ENCODE measurements at places on chromosomes 2 and 18. TPM values are rescaled to one million over a fixed set of nuclear protein-coding genes. Genes with fewer than 3 reads are reported as not detected.

AQP12B gene
- total RNA-seq, result not detected

PNPT1 gene
- total RNA-seq, result 12.4 TPM

- no peak overlapping the region for H3K27ac ChIP-seq
- H3K36me3 ChIP-seq, result no peaks in the 10 kb centered on the region
- no peaks in the 10 kb centered on the region for H3K27me3 ChIP-seq
- peaks cover 34% of the 10 kb centered on the region for H3K4me1 ChIP-seq
Observed at GRCh38 chr2:148646231-148646559, 1.6 kb downstream of the EPC2 start.

- H3K4me3 ChIP-seq, result no peak overlapping the region
- H3K36me3 ChIP-seq, result no peaks in the 10 kb centered on the region
- peaks cover under 1% of the 10 kb centered on the region for H3K4me1 ChIP-seq
Observed at GRCh38 chr2:190327867-190328572, 8.4 kb upstream of the HIBCH start.

DNA sequence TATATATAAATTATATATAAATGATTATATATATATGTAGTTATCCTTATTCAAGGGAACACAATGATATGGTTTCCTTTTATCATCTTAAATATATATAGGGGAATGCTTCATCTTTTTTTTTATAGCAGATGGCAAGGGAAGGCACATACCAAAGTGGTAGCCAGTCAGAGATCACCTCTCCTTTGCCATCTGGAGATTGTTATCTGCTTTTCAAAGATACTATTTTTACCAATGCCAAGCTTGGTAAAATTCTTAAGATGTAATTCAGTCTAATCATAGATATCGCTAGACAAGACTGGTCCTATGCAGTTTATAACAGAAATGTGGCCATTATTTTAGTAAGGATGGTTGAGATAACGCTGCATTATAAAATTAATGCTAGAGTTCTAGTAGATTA lies 64.7 kb upstream of the DSEL start:
- no peak overlapping the region for H3K4me3 ChIP-seq
- H3K36me3 ChIP-seq, result no peaks in the 10 kb centered on the region
- H3K27ac ChIP-seq, result no peak overlapping the region
- H3K27me3 ChIP-seq, result no peaks in the 10 kb centered on the region

DNA sequence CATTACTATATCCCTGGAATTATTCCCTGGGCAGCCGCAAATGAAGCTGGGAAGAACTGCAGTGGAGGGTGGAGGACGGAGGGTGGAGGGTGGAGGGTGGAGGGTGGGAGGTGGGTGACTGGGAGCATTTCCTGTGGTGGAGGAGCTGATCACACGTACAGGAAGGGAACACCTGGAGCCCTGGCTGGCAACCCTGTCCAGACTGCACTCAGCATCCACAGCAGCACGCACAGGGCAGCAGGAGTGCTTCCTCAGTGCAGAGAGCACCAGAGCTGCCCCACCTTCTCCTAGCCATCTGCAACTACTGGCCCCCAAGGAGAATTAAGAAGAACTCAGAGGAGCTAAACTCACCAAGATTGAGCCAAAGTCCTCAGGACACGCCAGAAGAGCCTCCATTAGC lies 249.9 kb downstream of the EIPR1 start:
- no peaks in the 10 kb centered on the region for H3K4me1 ChIP-seq
- no peak overlapping the region for H3K4me3 ChIP-seq
- peaks cover 20% of the 10 kb centered on the region for H3K27me3 ChIP-seq
- no peaks in the 10 kb centered on the region for H3K36me3 ChIP-seq
- DNase-seq, result no peak

DNA sequence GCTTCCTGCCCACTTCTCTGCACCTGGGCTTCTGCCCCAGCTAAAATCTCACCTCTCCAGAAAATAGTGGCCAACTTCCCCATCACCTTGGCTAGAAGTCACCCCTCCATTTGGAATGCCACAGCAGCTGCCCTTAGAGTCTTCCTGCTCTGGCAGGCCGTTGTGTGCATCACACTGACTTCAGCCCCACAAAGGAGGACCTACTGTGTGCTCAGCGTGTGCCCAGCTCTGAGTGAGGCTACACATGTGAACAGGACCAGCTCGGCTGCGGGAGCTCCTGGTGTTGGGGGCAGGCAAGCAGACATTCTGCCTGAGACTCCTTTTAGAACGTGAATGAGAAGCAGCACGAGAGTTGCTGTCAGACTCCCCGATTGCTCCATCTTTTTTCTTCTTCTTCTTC lies 78.7 kb downstream of the AGAP1 start:
- H3K36me3 ChIP-seq, result no peaks in the 10 kb centered on the region
- no peak overlapping the region for H3K27ac ChIP-seq
- H3K4me3 ChIP-seq, result no peak overlapping the region
- peaks cover 11% of the 10 kb centered on the region for H3K4me1 ChIP-seq
- H3K27me3 ChIP-seq, result no peaks in the 10 kb centered on the region

DNA sequence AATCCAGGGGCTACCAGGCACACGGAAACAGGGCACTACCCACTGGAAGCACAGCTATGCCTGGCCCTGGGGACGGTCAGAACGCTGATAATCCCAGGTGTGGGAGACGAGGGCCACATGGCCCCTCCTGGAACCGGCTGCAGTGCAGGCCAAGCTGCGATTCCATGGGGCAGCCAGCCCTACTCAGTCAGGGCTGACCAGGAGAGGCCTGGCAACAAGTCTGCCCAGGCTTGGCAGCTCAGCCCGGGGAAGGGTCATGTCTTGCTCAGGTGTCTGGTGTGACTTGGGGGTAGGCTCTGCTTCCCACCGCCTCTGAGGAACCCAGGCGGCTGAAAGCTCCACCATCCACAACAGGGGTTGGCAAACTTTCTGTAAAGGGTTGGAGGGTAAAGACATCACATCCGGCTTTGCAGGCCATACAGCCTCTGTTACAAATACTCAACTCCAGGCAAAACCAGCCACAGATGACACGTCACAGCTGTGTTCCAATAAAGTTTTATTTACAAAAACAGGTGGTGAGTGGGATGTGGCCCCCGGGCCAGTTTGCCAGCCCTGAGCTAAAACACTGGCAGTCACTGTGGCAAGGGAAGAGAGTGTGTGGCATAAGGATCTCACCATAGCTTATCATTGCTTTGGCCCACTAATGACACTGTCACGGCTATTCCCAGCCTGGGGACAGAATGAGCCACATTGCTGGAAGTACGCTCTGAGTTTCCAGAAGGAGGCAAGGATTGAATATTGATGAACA lies 85.2 kb downstream of the NDUFA10 start:
- H3K4me3 ChIP-seq, result no peak overlapping the region
- no peaks in the 10 kb centered on the region for H3K27me3 ChIP-seq
- no peaks in the 10 kb centered on the region for H3K36me3 ChIP-seq
- DNase-seq, result peak; percentile 14
- no peaks in the 10 kb centered on the region for H3K4me1 ChIP-seq
- H3K27ac ChIP-seq, result no peak overlapping the region

GRCh38 chr18:75483662-75484061 lies 56.2 kb upstream of the SMIM21 start:
- DNase-seq, result no peak
- H3K4me1 ChIP-seq, result no peaks in the 10 kb centered on the region
- H3K27ac ChIP-seq, result no peak overlapping the region
- no peaks in the 10 kb centered on the region for H3K27me3 ChIP-seq
- H3K36me3 ChIP-seq, result no peaks in the 10 kb centered on the region

Data from suprapubic skin (tissue), 4 donors.